ENCODE measurements at places on chromosomes 16 and 17.

GRCh38 chr17:78888941-78889518 is 14.0 kb downstream of the CEP295NL start:
- peak; percentile 41 for DNase-seq

DNA sequence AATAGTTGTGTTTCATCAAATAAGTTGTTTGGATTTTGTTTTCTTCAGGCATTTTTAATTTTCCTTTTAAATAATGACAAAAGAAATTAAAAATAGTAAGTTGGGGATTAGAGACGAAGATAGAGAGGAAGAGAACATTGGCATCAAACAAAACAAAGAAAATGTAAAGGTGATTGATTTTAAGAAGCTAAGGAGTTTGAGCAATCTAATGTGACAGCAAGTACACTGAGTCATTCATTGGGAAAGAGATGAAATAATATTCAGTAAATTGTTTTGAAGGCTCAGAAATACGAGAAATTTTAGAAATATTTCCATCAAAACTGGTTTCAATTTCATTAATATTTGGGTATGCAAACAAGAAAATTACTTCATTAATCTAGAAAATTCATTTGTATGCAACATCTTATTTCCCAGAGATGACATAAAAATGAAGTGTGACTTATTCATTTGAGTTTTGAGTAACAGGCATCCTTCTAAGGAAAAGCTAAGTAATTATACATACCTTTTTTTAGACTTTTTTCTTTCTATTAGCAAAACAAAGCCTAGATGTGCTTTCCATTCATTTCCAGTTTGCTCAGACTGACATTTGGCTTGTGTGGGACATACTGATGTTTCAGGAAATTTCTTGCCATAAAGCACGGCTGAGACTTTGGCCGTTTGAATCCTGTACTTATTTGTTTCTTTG is 66.7 kb downstream of the COX10 start:
- DNase-seq = no peak

- no peak for DNase-seq
Observed at GRCh38 chr17:74096456-74096855, 107.0 kb upstream of the RPL38 start.

DNA sequence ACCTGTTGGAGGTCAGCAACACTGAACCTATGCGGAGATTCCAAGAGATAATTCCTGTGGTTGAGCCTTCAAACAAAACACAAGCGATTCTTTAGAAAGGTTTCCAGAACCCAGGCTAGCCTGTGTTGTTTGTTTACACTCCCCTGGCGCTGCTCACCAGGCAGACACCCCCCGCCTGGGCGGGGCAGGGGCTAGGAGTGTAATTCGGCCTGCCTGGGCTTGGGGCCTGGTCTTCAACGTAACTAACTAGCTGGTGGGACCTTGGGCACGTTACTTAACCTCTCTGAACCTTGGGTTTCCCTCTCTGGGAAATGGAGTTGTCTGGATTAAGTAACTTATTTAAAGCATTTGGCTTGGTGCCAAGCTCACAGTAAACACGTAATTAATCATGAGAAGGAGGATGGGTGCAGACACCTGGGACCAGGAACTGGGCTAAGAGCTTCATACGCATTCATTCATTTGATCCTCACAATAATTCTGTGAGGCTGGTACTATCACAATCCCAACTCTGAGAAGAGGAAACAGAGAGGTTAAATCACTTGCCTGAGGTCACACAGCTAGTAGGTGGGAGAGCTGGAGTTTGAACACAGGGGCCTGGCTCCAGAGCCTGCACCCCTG is 7.6 kb upstream of the ARHGAP27 start:
- DNase-seq = no peak
